ENCODE measurements at places on chromosomes 5 and 9.

DNA sequence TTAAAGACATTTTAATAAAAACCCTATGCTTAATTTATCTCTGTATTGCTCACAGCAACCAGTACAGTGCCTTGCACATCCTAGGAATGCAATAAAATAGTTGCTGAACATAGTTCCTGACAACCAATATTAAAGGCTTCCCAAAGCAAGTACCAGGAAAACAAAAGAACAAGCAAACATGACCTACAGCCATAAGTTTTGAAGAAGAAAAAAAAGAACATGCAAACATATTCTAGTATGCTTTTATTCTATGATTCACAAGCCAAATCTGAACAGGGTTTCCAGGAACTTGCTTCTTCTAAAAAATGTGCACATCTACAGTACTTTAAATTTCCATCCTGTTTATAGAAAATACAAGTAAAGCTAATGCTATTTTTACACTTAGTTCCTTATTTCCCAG is 4.5 kb downstream of the CEMIP2 start:
- no peak for DNase-seq

DNA sequence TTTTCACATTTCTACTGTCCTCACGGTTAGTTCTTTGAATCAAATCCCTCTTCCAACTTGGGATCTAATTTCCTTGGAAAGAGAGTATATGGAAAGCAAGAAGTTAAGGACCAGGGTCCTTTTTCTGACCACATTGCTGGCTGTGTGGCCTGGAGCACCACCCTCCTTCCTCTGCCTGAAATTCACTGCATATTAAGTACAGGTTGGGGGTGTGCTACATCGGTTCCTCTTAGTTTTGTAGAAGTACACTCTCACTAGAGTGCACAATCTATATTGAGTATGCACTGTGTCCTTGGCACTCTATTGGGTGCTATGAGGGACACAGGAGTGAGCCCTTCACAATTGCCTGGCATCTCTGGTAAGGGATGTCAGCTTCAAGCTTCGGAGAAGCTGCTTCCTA is 53.8 kb upstream of the KLF9 start:
- no peak for DNase-seq

- no peak for DNase-seq
These were observed 39.5 kb downstream of the FAM174A start for GRCh38 chr5:100574716-100575115.

- no peak for DNase-seq
These were observed 60.0 kb downstream of the MEGF9 start for GRCh38 chr9:120654272-120654671.

DNA sequence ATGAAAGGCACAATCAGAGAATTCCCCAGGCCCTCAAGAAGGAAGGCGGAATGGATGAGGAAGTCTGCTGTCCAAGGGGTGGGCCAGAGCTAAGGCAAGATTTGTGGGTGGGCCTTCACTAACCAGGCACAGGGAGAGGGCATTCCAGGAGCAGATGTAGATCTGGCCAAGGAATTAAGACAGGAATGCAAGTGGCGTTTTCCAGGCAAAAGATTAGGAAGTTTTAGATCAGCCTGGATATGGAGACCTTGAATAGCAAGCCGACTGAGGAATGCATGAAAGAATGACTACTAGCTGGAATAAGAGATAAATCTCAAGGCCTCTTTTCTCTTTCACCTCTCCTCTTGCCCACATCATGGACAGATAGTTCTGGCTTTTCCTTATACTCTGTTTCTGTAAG is 68.5 kb downstream of the GHR start:
- DNase-seq: no peak

DNA sequence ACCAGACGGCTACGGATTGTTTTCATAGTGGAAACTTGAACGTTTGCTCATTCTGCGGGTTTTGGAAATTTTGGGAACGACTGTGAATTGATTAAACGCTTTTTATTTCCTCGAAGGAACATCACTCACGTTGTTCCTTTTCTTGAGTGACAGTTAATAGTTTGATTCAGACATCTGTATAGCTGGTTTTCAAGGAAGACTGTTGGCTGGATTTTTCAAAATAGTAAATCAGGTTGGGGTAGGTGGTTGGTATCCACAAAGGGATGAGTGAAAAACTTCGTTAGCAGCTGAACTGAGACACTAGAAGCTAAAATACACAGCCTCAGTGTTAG is 1.1 kb downstream of the TGFBR1 start:
- no peak for DNase-seq

- DNase-seq: no peak
These were observed 42.5 kb downstream of the GNA14 start for GRCh38 chr9:77605449-77606220.

Data from GM12878 (cell line).